ENCODE measurements at places on chromosomes 2 and 18.

GRCh38 chr2:230920167-230920566 lies 4.9 kb downstream of the GPR55 start:
- DNase-seq = no peak

DNA sequence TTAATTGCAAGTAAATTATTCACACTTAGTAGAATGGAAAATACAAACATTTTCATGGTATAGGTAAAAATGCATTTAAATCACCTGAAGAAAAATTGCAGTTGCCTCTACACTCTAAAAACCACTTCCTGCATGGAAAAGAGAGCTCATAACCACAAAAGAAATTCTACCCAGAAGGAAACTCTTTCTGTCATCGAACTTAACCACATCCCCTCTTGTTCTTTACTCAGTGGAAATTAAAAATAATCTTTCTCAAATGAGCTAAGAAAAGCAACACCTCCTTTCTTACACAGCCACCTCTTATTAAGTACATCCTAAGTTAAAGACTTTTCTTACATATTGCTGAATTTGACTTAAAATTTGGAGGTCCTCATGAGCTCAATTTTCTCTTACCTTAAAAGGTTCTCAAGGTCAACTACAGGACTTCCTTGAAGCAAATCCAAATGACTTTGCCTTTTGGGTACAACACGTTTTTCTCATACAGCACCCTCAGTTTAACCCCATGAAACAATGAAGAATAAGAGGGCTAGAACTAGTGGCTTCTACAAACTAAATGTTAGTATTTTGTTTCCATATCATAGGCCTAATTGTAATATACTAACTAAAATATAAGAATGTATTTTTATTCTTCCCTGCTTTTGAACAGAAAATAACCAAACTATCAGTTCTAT lies 109.1 kb upstream of the CRIM1 start:
- DNase-seq = no peak

DNA sequence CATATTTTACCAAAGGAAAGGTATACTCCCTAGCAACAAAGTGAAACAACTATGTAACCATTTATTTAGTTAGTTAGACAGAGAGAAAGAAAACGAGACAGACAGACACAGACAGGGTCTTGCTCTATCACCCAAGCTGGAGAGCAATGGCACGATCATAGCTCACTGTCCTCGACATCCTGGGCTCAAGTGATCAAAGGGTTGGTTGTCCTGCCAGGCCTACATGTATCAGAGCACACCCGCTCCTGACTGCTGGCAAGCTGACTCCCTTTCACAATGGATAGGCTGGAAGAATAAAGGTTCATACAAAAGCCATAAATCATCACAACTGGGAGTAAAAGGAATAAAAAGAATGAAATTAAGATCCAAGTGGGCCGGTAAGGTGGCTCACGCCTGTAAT lies 53.5 kb downstream of the ATL2 start:
- DNase-seq = no peak

GRCh38 chr2:238291550-238292281 lies 3.3 kb upstream of the PER2 start:
- DNase-seq = no peak

- no peak for DNase-seq
Measured at GRCh38 chr2:101720732-101721131, 23.2 kb downstream of the MAP4K4 start.

GRCh38 chr2:179550214-179550613 lies 285.6 kb upstream of the SESTD1 start:
- no peak for DNase-seq

DNA sequence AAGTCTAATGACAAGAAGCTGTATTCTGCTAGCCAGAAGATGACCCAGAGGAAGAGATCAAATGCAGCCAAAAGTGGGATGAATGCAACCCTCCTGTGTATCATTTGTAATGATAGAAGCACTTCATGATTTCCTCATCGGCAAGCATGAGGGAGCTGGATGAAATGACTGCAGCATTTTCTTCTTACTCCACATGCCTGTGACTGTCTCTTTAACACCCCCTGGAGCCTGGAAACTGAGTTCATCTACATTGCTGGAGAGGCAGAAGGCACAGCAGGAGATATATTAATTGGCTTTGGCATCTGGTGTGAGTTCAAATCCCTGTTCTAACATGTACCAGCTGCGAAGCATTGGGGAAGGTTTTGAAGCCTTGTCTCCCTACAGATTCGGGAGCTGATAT lies 37.7 kb downstream of the ID2 start:
- peak; percentile 19 for DNase-seq

GRCh38 chr2:102664471-102664909 lies 45.1 kb downstream of the SLC9A2 start:
- no peak for DNase-seq

GRCh38 chr2:235156055-235156454 lies 204.2 kb downstream of the SH3BP4 start:
- DNase-seq = no peak

- DNase-seq = no peak
Measured at GRCh38 chr2:165126244-165126643, 77.6 kb downstream of the SCN3A start.
